ENCODE measurements at places on chromosomes 16 and 17.

DNA sequence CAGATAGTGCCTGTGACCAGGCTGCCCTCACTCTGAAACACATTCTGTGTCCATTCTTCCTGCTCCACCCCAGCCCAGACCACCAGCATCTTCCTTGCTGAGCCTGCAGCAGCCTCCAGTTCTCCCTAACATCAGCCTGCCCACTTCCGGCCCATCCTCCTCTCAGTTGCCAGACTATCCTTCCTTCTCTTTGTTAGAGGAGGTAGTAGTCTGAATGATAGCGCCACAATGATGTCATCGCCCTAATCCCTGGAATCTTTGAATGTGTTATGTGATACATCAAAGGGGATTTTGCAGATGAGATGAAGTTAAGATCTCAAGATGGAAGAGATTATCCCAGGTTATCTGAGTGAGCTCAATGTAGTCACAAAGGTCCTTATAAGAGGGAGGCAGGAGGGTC, 3.2 kb upstream of the ZDHHC1 start:
- no peak for DNase-seq

- DNase-seq: no peak
These were observed 77.0 kb downstream of the HS3ST2 start for GRCh38 chr16:22890976-22891375.

DNA sequence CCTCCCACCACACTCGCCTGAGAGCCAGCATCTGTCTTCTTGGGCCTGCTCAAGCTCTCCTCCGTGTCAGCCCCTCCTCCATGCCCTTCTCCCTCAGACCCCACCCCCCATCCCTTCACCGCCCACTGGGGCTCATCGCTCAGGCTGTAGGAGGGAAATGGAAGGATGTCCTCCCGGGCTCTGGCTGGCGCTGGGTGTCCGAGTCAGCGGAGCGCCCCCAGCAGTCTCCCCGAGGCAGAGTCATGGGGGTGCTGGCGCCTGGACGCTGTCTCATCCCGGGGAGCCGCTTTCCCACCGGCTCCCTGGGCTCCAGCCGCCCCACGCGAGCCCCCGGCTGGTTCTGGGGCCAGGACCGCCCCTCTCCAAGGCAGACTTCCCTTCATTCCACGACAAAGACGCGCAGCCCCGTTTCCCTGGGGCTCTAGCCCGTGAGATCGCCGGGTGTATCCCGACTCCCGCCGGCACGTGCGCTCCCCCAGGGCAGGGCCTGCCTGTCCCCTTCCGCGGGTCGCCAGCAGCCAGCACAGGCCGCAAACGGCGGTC, 428 bp upstream of the ANTKMT start:
- DNase-seq: peak; percentile 86

DNA sequence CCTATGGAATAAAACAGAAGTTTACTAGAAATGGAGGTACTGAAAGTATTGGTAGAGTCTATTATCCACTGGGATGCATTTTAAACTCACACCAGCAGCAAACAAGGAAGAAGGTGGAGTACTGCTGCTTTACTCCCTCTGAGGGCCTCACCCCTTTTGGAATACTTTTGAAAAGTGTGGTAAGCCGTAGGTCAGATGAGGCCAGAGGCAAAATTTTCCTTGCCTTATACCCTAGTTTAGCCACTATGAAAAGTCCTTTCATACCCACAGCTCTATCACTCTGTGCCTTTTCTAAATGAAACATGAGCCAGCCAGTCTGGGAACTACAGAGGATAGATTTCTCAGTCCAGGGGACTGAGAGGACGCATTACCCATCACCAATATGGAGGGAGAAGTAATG, 14.0 kb downstream of the GDE1 start:
- no peak for DNase-seq

DNA sequence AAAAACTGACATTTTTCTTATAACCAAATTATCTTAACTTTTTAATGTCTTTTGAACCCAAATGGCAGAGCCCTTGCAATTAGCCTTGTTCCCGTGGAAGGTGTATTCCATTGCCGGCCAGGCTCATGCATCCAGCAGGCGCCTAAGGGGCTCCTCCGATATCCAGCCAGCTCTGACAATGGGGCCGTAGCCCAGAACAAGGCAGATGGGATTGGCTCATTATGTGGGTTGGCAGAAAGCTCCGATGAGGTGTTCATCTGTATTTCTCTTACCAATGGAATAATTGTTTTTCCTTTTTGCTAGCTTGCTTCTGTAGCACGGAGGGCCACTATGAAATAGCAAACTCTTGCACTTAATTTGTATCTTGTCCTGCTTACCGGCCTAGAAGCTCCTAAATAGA, 208.2 kb upstream of the CHMP6 start:
- no peak for DNase-seq

GRCh38 chr16:84656649-84657048, 8.3 kb downstream of the KLHL36 start:
- peak; percentile 37 for DNase-seq

DNA sequence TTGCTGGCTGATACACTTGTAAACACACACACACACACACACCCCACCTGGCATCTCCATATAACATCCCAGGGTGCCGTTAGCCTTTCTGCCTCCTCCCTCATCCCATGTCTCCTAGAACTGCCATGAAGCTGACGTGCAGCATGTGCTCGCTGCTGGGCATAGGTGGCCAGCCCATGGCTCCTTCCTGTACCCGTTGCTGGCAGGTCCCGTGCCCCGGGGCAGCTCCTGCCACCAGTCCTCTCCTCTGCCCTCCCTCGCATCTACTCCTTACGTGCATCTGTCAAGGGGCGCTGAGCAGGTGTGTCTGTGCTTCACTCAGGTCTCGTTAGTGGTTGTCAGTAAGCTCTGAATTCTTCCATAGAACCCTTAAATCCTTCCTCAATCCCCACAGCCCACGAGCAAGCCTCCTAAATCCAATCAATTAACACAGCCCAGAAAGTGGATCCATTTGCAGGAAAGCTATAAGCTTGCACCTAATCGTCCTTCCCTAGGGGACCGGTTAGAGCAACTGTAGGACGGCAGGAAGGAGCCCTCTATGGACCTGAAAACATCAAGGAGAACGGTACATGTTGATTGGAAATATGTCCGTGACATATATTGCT, 218.1 kb upstream of the FOXF1 start:
- DNase-seq: no peak

- DNase-seq: no peak
These were observed 76.6 kb upstream of the TNRC6A start for GRCh38 chr16:24652803-24653202.

All from NAMALWA (cell line).